ENCODE measurements at places on chromosomes 3 and 15. TPM values are rescaled to one million over a fixed set of nuclear protein-coding genes. Genes with fewer than 3 reads are reported as not detected.

DNA sequence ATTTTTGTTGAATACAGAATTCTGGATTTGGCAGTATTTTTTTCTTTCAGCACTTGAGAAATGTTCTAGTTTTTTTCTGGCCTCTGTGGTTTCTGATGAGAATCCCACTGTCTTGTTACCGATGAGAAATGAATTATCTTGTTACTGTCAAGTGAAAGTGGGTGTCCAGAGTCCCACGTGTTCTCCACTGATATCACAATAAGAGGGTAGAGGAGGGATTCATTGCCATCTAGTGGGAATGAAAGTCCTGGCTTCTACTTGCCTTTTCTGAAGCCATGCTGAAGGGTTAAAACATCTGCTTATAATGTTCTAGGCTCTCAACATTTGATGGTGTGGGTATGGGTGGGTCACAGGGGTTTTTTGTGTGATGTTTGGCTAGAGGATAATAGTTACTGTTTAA is 66.1 kb downstream of the SEC22A start:
- peaks cover 4% of the 10 kb centered on the region for H3K36me3 ChIP-seq
- H3K27ac ChIP-seq, result no peak overlapping the region
- H3K4me1 ChIP-seq, result no peaks in the 10 kb centered on the region
- no peak for DNase-seq

The ST8SIA2 gene
- total RNA-seq, result 4.1 TPM

The CELF6 gene
- total RNA-seq, result 0.21 TPM

The GOLGA6A gene
- total RNA-seq, result 0.85 TPM

DNA sequence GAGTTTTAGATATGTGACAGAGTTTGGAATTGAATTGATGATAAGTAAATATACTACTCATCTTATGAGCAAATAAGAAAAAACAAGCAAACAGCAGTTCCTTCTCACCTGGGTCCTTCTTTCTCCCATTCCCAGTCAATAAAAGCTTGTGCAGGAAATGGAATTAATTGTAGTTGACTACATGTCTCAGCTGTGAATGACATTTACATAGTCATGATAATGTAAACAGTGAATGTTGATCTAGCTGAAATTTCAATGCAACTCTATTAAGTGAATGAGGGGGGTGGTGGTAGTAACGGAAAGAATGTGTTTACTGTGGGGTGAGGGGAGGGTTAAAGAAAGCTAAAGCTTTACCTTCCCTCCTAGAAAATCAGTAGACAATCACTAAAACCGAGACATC is 76.2 kb downstream of the NFKBIZ start:
- H3K4me3 ChIP-seq, result no peak overlapping the region
- peaks cover 7% of the 10 kb centered on the region for H3K27me3 ChIP-seq
- no peaks in the 10 kb centered on the region for H3K36me3 ChIP-seq
- H3K27ac ChIP-seq, result no peak overlapping the region
- DNase-seq, result no peak
- peaks cover 5% of the 10 kb centered on the region for H3K4me1 ChIP-seq

The UACA gene
- total RNA-seq, result 34.2 TPM

The GAP43 gene
- 16.1 TPM for total RNA-seq

The SPSB4 gene
- 1.2 TPM for total RNA-seq

GRCh38 chr3:44957986-44958385 is 18.0 kb downstream of the ZDHHC3 start:
- H3K36me3 ChIP-seq, result peaks cover 11% of the 10 kb centered on the region
- H3K27ac ChIP-seq, result no peak overlapping the region
- no peak for DNase-seq
- no peak overlapping the region for H3K4me3 ChIP-seq

- H3K27ac ChIP-seq, result no peak overlapping the region
- H3K27me3 ChIP-seq, result peaks cover 3% of the 10 kb centered on the region
- H3K36me3 ChIP-seq, result no peaks in the 10 kb centered on the region
- H3K4me3 ChIP-seq, result no peak overlapping the region
Measured at GRCh38 chr3:13335059-13335458, 85.1 kb downstream of the NUP210 start.

GRCh38 chr3:66598168-66598567 is 97.3 kb upstream of the LRIG1 start:
- peaks cover 2% of the 10 kb centered on the region for H3K27me3 ChIP-seq
- peaks cover 11% of the 10 kb centered on the region for H3K4me1 ChIP-seq

The CTXND1 gene
- total RNA-seq, result 0.03 TPM

GRCh38 chr15:63330926-63331325 is 50.7 kb downstream of the CA12 start:
- peaks cover 7% of the 10 kb centered on the region for H3K27me3 ChIP-seq
- no peaks in the 10 kb centered on the region for H3K4me1 ChIP-seq
- no peak overlapping the region for H3K27ac ChIP-seq
- no peak overlapping the region for H3K4me3 ChIP-seq

The SAXO2 gene
- 2.0 TPM for total RNA-seq

The HAPLN3 gene
- total RNA-seq, result 137 TPM

GRCh38 chr3:177781686-177782161 is 584.4 kb upstream of the TBL1XR1 start:
- no peak overlapping the region for H3K27ac ChIP-seq
- H3K4me3 ChIP-seq, result no peak overlapping the region
- H3K27me3 ChIP-seq, result peaks cover 1% of the 10 kb centered on the region
- H3K36me3 ChIP-seq, result no peaks in the 10 kb centered on the region

GRCh38 chr3:124296406-124296805 is 304.5 kb upstream of the ROPN1 start:
- no peak overlapping the region for H3K27ac ChIP-seq
- H3K4me1 ChIP-seq, result peaks cover 56% of the 10 kb centered on the region
- peaks cover 10% of the 10 kb centered on the region for H3K27me3 ChIP-seq
- no peak overlapping the region for H3K4me3 ChIP-seq

DNA sequence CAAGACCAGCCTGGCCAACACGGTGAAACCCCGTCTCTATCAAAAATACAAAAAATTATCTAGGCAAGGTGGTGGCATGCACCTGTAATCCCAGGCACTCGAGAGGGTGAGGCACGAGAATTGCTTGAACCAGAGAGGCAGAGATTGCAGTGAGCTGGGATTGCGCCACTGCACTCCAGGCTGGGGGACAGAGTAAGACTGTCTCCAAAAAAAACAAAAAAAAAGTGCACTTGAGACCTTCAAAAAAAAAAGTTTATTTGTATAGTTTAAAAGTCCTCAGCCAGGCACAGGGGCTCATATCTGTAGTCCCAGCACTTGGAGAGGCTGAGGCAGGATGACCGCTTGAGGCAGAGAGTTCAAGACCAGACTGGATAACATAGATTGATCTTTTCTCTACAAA is 2.1 kb downstream of the PBRM1 start:
- H3K27me3 ChIP-seq, result peaks cover 5% of the 10 kb centered on the region
- H3K4me1 ChIP-seq, result peaks cover 19% of the 10 kb centered on the region
- no peak for DNase-seq
- H3K36me3 ChIP-seq, result peaks cover 22% of the 10 kb centered on the region
- H3K27ac ChIP-seq, result no peak overlapping the region
- H3K4me3 ChIP-seq, result no peak overlapping the region

The NR2E3 gene
- not detected for total RNA-seq

- peaks cover 36% of the 10 kb centered on the region for H3K36me3 ChIP-seq
- peaks cover 2% of the 10 kb centered on the region for H3K27me3 ChIP-seq
- H3K4me3 ChIP-seq, result no peak overlapping the region
- H3K4me1 ChIP-seq, result no peaks in the 10 kb centered on the region
- no peak overlapping the region for H3K27ac ChIP-seq
Measured at GRCh38 chr3:123225016-123225415, 23.3 kb downstream of the SEC22A start.

GRCh38 chr15:25331860-25332259 is 107.0 kb downstream of the UBE3A start:
- H3K4me1 ChIP-seq, result no peaks in the 10 kb centered on the region
- no peak for DNase-seq
- peaks cover 34% of the 10 kb centered on the region for H3K36me3 ChIP-seq
- H3K4me3 ChIP-seq, result no peak overlapping the region
- H3K27ac ChIP-seq, result no peak overlapping the region

The WDR93 gene
- total RNA-seq, result 0.13 TPM

The PAK6 gene
- 0.31 TPM for total RNA-seq

The EEF1AKMT4 gene
- 5.7 TPM for total RNA-seq

GRCh38 chr3:36814776-36815175 is 50.4 kb upstream of the DCLK3 start:
- no peaks in the 10 kb centered on the region for H3K36me3 ChIP-seq
- no peak for DNase-seq
- no peak overlapping the region for H3K4me3 ChIP-seq
- no peak overlapping the region for H3K27ac ChIP-seq
- H3K4me1 ChIP-seq, result peaks cover 5% of the 10 kb centered on the region
- H3K27me3 ChIP-seq, result peaks cover 3% of the 10 kb centered on the region

DNA sequence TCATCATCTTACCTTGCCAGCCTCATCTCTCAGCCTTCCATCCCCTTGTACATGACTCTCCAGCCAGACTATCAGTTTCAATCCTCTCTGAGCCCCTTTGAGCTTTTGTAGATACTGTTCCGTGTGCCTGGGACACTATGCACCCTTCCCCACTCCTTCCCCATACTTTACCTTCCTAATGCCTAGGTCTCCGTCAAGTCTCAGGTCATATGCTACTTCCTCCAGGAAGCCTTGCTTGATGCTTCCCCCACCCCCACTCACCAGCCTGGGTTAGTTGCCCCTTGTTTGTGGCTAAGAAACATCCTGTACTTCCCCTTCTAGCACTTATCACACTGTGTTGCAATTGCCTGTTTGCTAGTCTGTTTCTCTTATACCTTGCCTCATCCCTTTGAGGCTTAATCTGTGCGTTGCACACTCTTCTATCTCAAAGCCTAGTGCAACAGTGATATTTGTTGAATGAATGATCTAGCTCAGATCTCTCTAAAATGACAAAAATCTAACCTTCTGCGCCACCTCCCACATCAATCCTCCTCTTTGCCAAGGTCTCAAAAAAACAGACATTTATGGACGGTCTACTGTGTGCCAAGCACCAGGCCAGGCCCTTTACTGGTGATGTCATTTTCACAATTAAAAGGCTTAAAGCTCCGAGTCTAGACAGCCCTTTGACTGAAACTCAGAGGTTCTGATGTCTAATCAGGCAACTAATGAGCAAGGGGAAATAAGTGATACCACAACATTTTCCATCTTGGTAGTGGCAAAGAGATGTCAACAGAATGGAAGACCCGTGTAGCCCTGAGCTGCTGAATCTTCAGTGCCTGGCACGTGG is 6.5 kb upstream of the USP3 start:
- no peak overlapping the region for H3K27ac ChIP-seq
- peaks cover 1% of the 10 kb centered on the region for H3K36me3 ChIP-seq
- DNase-seq, result no peak
- H3K4me3 ChIP-seq, result no peak overlapping the region
- peaks cover 25% of the 10 kb centered on the region for H3K4me1 ChIP-seq

DNA sequence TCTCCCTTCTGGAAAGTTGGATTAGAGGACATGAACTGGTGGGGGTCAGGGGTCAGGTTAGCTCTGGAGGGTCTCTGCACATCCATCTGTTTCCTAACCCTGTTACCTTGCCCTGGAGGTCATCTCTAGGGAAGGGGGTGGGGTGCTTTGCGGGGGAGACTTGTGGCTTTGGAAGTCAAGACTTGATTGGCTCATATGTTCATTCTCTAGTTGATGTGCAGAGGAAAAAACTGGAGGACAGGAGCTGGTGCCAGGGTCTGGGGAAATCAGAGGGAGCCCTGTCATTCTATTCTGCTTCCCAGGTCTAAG is 42.9 kb upstream of the ROPN1 start:
- H3K4me1 ChIP-seq, result peaks cover 35% of the 10 kb centered on the region
- peaks cover 17% of the 10 kb centered on the region for H3K27me3 ChIP-seq
- no peak for DNase-seq
- H3K36me3 ChIP-seq, result peaks cover 13% of the 10 kb centered on the region
- peak overlapping the region; percentile 73 for H3K27ac ChIP-seq

- H3K4me1 ChIP-seq, result no peaks in the 10 kb centered on the region
- no peak overlapping the region for H3K4me3 ChIP-seq
- H3K27ac ChIP-seq, result no peak overlapping the region
Measured at GRCh38 chr3:195729476-195730251, 8.9 kb downstream of the MUC20 start.

- peaks cover 2% of the 10 kb centered on the region for H3K27me3 ChIP-seq
- DNase-seq, result peak; percentile 45
- H3K4me1 ChIP-seq, result no peaks in the 10 kb centered on the region
- no peak overlapping the region for H3K27ac ChIP-seq
Measured at GRCh38 chr3:142929109-142929508, 34.4 kb downstream of the PAQR9 start.

GRCh38 chr3:165696496-165696895 is 140.7 kb downstream of the BCHE start:
- H3K36me3 ChIP-seq, result peaks cover 5% of the 10 kb centered on the region
- no peak overlapping the region for H3K27ac ChIP-seq
- H3K4me3 ChIP-seq, result no peak overlapping the region
- no peaks in the 10 kb centered on the region for H3K4me1 ChIP-seq
- H3K27me3 ChIP-seq, result peaks cover 3% of the 10 kb centered on the region

The ENTPD3 gene
- total RNA-seq, result not detected

GRCh38 chr15:50944672-50945071 is 36.2 kb downstream of the AP4E1 start:
- no peak for DNase-seq
- no peak overlapping the region for H3K4me3 ChIP-seq
- no peaks in the 10 kb centered on the region for H3K4me1 ChIP-seq
- H3K27ac ChIP-seq, result no peak overlapping the region
- no peaks in the 10 kb centered on the region for H3K36me3 ChIP-seq

- no peaks in the 10 kb centered on the region for H3K27me3 ChIP-seq
- no peak for DNase-seq
- H3K4me1 ChIP-seq, result peaks cover 10% of the 10 kb centered on the region
- H3K27ac ChIP-seq, result no peak overlapping the region
- no peaks in the 10 kb centered on the region for H3K36me3 ChIP-seq
Measured at GRCh38 chr3:190056742-190057141, 64.0 kb downstream of the P3H2 start.

DNA sequence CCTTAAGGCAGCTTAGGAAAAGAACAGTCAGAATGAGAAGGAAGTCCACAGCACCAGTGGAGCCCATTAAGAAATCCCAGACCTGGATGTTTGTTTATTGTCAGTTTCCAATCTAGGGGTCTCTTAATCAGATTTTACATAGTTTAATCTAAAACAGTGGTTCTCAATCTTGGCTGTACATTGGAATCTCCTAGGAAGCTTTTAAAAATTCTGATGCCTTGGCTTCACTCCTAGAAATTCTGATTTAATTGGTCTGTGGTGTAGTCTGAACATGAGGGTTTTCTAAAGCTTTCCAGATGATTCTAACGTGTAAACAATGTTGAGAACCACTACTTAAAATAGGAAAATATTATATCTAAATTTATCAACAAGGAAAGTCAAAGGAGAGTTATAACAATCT is 56.6 kb upstream of the SPRED1 start:
- peaks cover 12% of the 10 kb centered on the region for H3K4me1 ChIP-seq
- no peaks in the 10 kb centered on the region for H3K27me3 ChIP-seq
- no peak overlapping the region for H3K27ac ChIP-seq
- H3K4me3 ChIP-seq, result no peak overlapping the region
- DNase-seq, result no peak

DNA sequence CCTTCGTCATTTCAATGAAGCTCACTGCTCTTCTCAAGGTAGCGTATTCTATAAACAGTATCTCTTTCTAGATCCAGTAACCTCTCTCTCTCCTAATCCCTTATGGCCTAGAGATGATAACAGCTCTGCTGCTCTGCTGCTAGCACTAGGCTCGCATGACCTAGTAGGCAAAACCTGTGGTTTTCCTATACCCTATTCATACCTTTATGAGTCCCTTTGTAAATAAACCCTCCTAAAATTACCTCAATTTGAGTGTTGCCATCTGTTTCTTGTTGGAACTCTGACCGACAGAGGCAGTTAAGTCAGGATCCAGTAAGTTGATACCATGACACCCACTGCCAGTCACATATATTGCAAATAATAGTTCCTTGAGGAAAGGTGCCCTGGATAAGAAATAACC is 7.3 kb downstream of the CCDC14 start:
- no peak overlapping the region for H3K4me3 ChIP-seq
- H3K36me3 ChIP-seq, result peaks cover 9% of the 10 kb centered on the region
- H3K27me3 ChIP-seq, result no peaks in the 10 kb centered on the region
- H3K27ac ChIP-seq, result no peak overlapping the region
- DNase-seq, result no peak
- H3K4me1 ChIP-seq, result no peaks in the 10 kb centered on the region

Measured in endothelial cell (in vitro differentiated cells).